ENCODE measurements at places on chromosomes 4 and X.

GRCh38 chrX:149521438-149521837, 16.3 kb upstream of the IDS start:
- no peak for DNase-seq

GRCh38 chr4:162016991-162017390, 146.8 kb downstream of the FSTL5 start:
- DNase-seq = no peak

- DNase-seq = no peak
Measured at GRCh38 chr4:120720354-120720934, 202.1 kb downstream of the PRDM5 start.

- DNase-seq = no peak
Measured at GRCh38 chr4:178976861-178977260, 1534.6 kb upstream of the AGA start.

GRCh38 chrX:126994032-126994600, 174.6 kb downstream of the PRR32 start:
- no peak for DNase-seq

DNA sequence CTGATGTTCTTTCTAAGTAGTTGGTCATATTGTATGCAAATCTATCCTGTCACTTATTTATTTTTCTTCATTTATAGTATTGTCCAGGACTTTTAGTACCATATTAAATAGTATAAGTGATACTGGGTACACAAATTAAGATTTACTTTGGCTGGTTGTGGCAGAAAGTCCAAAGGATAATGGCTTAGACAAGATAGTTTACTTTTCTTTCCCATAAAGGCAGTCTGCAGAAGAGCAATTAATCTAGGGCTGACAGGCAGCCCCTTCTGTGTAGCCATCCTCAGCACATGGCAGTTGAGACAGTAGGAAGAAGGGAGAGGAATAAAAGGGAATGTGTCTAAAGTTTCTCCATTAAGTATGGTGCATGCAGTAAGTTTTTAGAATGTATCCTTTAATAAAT, 6.4 kb downstream of the RBM10 start:
- DNase-seq = no peak

- no peak for DNase-seq
Measured at GRCh38 chr4:8856835-8857621, 14.6 kb downstream of the HMX1 start.

- no peak for DNase-seq
Measured at GRCh38 chr4:24202579-24202978, 312.7 kb upstream of the PPARGC1A start.

All from stimulated activated CD4-positive, alpha-beta T cell treated with anti-CD3 and anti-CD28 coated beads, Interleukin-1b, Interleukin-23, amount 100 ng/mL, for 48 hours (primary cell).